Activated CD8-positive, alpha-beta memory T cell treated with anti-CD3 and anti-CD28 coated beads, Interleukin-2, amount 50 U/mL, for 48 hours (primary cell): ENCODE measurements at places on chromosomes 12 and 14.

DNA sequence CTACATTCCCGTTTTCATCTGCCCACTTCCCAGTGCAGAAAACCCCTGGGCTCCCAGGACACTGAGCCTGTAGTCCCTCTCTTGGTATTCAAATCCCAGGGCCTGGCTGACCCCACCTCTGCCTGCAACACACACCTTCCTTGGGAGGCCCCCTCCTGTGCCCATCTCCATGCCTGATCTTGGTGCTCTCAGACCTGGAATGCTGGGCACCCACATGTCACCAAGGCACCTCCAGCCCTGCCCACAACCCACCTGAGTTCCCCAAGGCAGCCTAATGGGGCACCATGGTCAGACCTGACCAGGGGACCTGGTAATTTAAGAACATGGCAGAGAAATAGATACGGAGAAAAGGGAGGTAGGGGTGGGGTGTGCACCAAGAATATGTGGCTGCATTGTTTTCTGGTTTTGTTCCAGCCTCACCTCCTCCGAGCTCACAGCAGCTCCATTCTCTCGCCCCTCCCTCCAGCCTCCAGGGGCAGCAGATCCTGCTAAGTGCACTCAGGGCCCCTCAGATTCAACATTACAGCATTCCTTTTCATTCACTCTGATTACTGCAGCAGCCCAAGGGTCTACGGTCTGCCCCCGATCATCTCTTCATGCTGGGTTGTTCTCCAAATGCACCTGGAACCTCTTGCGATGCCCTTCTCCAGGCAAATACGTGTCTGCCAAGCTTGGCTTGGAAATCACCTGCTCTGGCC, 9.2 kb upstream of the HSP90AA1 start:
- no peak for DNase-seq

- no peak for DNase-seq
Measured at GRCh38 chr14:104874110-104874531, 9.1 kb downstream of the CEP170B start.

GRCh38 chr14:80350707-80351106, 139.4 kb upstream of the DIO2 start:
- no peak for DNase-seq

GRCh38 chr14:99176156-99176945, 95.6 kb downstream of the BCL11B start:
- peak; percentile 45 for DNase-seq

DNA sequence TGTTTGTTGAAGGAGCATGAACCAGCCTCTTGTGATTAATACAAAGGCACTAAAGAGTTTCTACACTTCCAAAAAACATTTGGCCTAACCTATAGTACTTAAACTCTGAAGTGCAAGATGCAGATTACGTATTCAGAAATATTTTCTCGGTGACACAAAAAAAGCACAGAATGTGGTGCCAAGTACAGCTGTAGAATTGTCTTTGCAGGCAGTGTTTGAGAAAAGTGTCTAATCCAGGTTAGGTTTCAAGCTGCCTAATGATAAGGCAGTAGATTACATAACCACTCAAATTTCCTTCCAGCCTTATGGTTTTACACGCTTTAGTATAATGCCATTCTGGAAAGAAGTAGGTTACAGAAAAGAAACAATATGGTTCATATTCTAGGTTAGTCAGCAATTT, 205.2 kb downstream of the KLHL28 start:
- DNase-seq = no peak

- peak; percentile 66 for DNase-seq
Measured at GRCh38 chr12:14629832-14630710, 62.4 kb upstream of the PLBD1 start.

DNA sequence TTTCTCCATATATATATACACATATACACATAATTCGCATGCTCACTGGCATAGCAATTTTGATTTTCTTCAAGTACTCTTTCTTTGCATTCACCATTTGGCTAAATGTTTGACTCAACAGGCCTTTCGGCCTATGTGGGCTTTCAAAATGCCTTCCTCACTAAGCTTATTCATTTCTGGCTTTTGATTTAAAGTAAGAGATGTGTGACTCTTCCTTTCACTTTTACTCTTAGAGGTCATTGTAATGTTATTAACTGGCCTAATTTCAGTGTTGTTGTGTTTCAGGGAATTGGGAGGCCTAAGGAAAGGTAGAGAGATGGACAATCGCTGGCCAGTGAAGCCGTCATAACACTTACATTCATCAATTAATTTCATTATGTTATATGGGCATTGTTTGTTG, 14.5 kb upstream of the KLRD1 start:
- no peak for DNase-seq

GRCh38 chr14:93859957-93860356, 67.2 kb upstream of the FAM181A start:
- no peak for DNase-seq

DNA sequence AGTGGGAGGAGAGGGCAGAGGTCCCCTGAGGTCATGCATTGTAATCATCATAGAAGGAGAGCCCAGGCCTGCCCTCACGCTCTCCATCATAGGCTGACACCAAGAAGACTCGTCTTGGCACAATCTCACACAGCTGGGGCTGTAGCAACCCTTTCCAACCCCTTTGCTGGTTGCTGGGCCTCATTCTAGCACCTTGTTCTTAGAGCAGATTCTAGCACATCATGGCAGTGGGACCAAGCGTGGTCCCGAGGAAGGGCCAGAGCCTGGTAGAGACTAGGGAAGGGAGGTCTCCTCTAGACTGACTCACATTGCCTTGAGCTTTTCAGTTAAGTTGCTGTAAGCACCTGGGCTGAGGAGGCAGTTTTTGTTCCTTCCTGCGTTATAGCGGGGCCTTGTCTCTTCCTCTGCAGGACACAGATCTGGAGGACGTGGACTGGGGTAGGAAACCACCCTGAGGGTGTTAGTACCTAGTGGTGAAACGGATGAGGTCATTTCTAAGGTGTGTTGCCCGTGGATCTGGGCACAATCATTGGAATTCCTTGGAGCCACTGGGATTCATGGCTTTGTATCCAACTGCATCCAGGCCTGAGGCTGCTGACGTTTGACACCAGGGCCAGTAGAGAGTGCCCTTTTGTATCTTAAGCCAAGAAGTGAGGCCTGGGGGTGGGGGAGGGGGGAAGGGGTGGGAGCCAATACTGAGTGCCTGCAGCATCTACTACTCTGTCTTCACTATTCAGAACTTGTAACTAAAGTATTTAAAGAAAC, 19.9 kb downstream of the RPS6KL1 start:
- no peak for DNase-seq

DNA sequence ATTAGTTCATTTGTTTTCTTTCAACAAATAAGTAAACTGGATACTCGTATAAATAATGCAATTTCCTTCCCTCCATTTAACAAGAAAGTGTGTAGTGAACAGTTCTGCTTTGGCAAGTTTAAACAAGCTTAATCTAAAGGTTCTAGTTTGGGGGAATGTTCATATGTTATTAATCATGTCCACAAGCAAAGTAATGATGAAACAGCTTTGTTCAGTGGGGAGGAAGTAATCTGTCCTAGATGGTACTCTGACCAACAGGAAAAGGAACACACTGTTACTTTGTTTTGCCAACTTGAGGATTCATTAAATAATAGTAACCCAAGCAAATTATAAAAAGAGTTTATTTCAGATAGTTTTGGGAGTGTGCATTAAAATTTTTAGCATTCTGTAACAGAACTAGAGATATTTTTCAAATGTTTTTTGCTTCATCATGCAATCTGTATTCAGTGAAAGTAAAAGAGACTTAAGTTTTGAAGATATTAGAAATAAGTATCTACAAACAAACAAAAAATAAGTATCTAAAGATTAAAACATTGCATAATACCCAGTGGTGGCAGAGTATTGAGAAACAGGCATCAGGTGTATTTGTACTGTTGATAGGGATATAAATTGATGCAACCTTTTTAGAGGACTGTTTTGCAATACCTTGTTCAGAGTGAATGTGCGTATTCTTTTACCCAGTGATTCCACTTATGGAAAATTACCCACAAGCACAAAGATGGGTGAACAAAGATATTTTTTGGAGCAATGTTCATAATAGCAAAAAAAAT, 61.1 kb downstream of the RAB35 start:
- no peak for DNase-seq

GRCh38 chr12:122635471-122635870, 67.7 kb downstream of the HCAR2 start:
- no peak for DNase-seq

DNA sequence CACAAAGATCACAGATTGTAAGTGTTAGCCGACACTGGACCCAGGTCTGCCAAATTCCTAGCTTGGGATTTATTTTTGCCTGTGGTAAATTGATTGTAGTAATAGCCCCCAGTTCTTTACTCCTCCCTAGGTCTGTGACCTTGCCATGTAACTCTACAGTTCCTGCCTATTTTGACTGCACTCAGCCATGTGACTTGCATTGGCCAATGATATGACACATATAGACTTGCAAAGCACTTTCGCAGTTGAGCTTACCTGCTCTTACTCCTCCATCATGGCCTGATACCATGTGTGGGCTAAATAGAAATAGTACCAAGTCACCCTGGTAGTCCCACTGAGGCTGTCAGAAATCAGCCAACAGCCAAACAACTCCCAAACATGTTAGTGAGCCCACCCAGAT, 240.3 kb downstream of the DUSP6 start:
- no peak for DNase-seq

- DNase-seq = no peak
Measured at GRCh38 chr14:67395086-67395875, 16.7 kb downstream of the PLEK2 start.

- DNase-seq = no peak
Measured at GRCh38 chr12:12229556-12230092, 37.2 kb downstream of the LRP6 start.

DNA sequence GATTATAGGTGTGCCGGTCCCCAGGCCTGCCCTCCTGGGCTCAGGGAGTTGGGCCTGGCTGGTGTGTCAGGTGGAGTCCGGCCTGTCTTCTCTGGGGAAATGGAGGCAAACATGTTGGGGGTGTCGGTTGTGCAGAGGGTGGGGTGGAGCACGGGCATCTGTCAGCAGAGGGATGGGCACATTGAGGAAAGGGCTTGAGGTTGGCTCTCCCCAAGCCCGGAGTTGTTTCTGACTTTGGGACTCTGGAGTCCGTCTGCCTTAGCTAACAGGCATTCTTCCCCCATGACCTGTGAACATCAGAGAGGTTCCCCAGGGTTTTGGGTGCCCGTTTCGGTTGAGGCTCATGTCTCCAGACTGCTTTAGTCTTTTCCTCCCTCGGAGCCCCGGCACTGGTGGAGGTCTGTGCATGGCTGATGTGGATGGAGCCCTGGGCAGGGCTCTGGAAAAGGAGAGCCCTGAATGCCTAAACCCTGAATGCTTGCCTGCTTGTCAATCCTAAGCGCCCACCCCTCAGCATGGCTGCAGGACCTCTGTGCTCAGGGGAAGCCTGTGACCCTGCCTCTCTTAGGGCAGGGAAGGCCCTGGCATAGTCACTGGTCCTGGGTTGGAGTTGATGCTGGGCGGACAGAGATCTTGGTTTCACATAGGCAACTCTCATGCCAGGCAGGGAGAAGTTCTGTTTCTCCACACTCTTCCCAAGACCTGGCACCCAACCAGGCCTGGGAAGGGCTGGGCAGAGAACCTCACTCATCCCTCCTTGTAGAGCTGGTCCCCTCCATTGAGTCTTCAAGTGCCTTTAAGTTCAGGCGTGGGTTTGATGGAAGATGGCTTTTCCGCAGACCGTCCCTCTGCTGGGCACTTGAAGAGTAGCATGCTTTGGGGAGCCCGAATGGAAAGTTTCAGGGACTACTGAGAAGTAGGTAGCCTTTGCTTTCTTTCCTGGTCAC, 12.9 kb downstream of the NYNRIN start:
- DNase-seq = no peak

GRCh38 chr14:58066115-58066514, 85.9 kb downstream of the ARMH4 start:
- no peak for DNase-seq

- no peak for DNase-seq
Measured at GRCh38 chr14:42002141-42002540, 395.5 kb downstream of the LRFN5 start.

DNA sequence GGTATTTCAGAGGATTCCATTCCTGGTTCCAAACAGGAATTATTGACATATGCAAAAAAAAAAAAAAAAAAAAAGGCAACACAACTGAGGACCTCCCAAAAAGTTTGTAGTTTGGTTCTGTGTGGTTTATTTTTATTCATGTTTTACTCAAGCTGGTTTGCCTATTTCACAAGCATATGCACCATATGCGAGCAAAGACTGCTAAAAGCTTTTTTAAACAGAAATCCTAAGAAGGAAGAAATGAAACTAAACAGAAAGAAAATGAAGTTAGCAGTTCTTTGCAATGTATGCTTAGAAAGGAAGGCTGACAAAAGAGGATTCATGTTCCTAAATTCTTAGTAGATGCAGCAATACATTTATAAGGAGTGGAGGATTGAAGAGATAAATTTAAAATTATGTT, 487.6 kb upstream of the FLRT2 start:
- no peak for DNase-seq

DNA sequence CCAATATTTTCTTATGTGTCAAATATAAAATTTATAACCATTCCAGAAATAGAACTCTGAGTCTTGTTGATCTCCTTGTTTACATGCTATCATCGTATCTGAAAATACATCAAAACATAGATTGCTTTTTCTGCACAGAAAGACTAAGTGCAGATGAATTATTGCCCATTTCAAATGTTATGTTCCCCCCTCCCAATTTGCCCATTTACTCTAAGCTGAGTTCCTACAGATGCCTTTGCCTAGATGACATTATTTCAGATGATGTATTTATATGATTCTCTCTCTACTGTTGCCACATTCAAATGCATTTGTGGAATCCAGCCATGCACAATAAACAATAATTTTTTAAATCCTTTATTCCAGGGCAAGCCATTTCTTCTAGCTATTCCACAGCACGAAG, 810.1 kb upstream of the MGAT4C start:
- DNase-seq = no peak

DNA sequence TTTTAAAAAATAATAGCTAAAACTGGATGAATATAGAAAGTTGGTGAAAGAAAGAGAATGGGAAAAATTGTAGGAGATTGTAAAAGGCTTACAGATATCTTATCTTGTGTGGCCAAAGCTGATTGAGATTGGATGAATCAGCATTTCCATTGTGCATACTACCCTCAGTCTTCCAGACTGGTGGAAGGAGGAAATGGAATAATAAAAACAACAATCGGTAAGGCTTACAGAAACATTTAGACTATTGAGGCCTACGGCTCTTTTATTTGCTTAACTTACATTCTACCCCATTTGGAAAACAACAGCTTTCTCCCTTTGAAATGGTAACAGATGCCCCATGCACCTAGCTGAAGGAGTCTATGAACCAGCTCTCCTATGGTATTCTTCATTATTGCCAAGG, 129.8 kb downstream of the PTPRB start:
- no peak for DNase-seq

- no peak for DNase-seq
Measured at GRCh38 chr12:9906873-9907272, 25.3 kb downstream of the CLEC2A start.

- no peak for DNase-seq
Measured at GRCh38 chr12:60830381-60830780, 1234.6 kb downstream of the SLC16A7 start.

- DNase-seq = no peak
Measured at GRCh38 chr12:90916516-90916915, 38.5 kb downstream of the CCER1 start.
